H9 (cell line): ENCODE measurements at places on chromosomes 6 and 20. TPM values are rescaled to one million over a fixed set of nuclear protein-coding genes. Genes with fewer than 3 reads are reported as not detected.

- H3K4me3 ChIP-seq: no peak overlapping the region
- no peaks in the 10 kb centered on the region for H3K36me3 ChIP-seq
- peaks cover 24% of the 10 kb centered on the region for H3K4me1 ChIP-seq
- H3K27me3 ChIP-seq: no peaks in the 10 kb centered on the region
- DNase-seq: peak; percentile 72
These were observed 122.2 kb downstream of the FYN start for GRCh38 chr6:111750753-111751673.

- H3K27me3 ChIP-seq: no peaks in the 10 kb centered on the region
- no peak overlapping the region for H3K27ac ChIP-seq
- H3K4me3 ChIP-seq: no peak overlapping the region
- peaks cover 3% of the 10 kb centered on the region; the same call in 1 of the 2 replicates for H3K4me1 ChIP-seq
These were observed 60.1 kb upstream of the PTPRK start for GRCh38 chr6:128580224-128581110.

GRCh38 chr20:16209951-16210361, 363.3 kb downstream of the KIF16B start:
- H3K27me3 ChIP-seq: no peaks in the 10 kb centered on the region
- no peak overlapping the region for H3K4me3 ChIP-seq
- no peak for DNase-seq

DNA sequence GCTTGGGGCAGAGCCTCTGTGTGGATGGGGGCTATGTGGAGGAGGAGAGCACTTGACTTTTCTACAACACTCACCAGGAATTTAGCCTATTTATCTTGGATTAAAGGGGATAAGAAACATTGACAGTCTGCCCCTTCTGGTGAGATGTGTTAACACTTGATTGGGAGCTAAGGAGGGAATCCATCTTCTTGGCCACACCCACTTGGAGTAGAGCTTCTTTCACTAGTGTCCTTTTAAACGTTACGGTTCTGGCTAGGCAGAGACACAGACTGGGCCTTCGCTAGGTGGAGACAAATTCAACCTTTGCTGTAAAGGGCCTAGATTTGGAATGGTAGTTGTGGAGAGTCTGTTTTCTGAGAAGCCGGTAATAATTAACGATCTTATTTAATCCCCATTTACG, 15.5 kb upstream of the TPBG start:
- no peaks in the 10 kb centered on the region; the same call in 1 of the 2 replicates for H3K36me3 ChIP-seq
- no peaks in the 10 kb centered on the region for H3K27me3 ChIP-seq
- no peaks in the 10 kb centered on the region for H3K4me1 ChIP-seq
- H3K4me3 ChIP-seq: no peak overlapping the region
- peak; percentile 65 for DNase-seq
- no peak overlapping the region for H3K27ac ChIP-seq

- H3K4me3 ChIP-seq: no peak overlapping the region
- DNase-seq: no peak
- H3K27ac ChIP-seq: no peak overlapping the region
- peaks cover 16% of the 10 kb centered on the region for H3K4me1 ChIP-seq
These were observed 21.6 kb downstream of the SOBP start for GRCh38 chr6:107511511-107511993.

OPRL1 gene
- 0.90 and 1.0 TPM in 2 replicates for total RNA-seq

ENPP4 gene
- total RNA-seq: 2.9 and 3.2 TPM in 2 replicates

- no peak for DNase-seq
- H3K27me3 ChIP-seq: no peaks in the 10 kb centered on the region
- H3K27ac ChIP-seq: no peak overlapping the region
- H3K4me3 ChIP-seq: no peak overlapping the region
These were observed 37.2 kb downstream of the SCAND1 start for GRCh38 chr20:35917077-35917476.

DNA sequence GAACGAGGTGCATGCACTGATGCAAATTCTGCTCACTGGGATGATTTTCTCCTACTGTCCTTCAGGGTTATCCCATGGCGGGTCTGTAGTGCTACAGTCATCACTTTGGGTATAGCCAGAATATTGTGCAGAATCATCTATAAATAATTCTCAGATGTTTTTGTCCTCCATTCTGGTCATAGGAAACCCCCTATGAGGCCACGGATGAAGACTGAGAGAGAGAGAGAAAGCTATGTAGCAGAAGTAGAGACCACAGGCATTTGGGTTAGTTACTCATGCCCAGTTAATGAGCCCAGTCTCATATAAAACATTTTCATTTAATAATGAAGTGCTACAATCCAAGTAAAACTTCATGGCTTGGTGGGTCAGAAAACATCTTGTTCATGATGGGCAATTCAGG, 145.1 kb upstream of the PLN start:
- H3K27ac ChIP-seq: no peak overlapping the region
- DNase-seq: no peak
- no peak overlapping the region for H3K4me3 ChIP-seq
- no peaks in the 10 kb centered on the region for H3K27me3 ChIP-seq

KIAA1755 gene
- total RNA-seq: 0.17 and 0.18 TPM in 2 replicates

GRCh38 chr6:34544776-34545471, 11.2 kb downstream of the SPDEF start:
- H3K27ac ChIP-seq: no peak overlapping the region
- H3K36me3 ChIP-seq: no peaks in the 10 kb centered on the region
- H3K27me3 ChIP-seq: no peaks in the 10 kb centered on the region
- H3K4me1 ChIP-seq: no peaks in the 10 kb centered on the region
- no peak overlapping the region for H3K4me3 ChIP-seq
- no peak for DNase-seq

DNA sequence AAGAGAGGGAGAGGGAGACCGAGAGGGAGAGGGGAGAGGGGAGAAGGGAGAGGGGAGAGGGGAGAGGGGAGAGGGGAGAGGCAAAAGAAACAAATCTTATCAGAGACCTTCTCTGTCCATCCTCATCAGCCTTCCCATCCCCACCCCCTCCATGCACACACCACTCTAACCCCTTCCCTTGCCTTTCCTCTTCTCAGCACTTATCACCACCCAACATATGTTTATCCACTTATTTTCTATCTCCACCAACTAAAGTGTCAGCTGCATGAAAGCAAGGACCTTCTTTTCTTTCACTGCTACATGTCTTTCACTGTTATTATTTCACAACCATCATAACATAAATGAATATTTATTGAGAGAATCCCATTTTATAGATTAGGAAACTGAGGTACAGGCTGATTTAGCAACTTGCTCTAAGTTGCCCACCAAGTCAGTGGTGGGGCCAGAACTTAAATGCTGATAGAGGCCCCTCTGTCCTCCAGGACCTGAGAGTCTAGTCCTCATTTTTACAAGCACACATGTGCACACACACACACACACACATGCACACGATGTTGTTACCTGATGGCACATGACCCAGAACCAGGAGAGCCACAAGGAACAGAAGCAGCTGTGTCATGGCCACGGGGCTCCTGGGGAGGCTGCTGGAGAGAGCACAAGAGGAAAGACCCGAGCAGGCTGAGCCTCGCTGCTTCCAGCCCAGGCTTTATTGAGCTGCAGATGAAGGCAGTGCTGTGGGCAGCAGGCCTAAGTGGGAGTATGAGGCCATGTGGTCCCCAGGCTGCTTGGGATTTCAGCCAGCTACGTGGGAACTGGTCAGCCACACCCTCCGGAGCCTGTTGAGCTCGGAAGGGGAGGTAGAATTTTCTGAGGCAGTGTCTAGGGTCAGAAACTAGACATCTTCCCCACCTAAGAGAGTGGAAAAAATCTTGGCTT, 2.3 kb downstream of the DEFB124 start:
- H3K4me1 ChIP-seq: no peaks in the 10 kb centered on the region
- H3K27ac ChIP-seq: no peak overlapping the region
- H3K36me3 ChIP-seq: peaks cover 7% of the 10 kb centered on the region
- no peak for DNase-seq
- no peaks in the 10 kb centered on the region for H3K27me3 ChIP-seq
- no peak overlapping the region for H3K4me3 ChIP-seq

LHFPL5 gene
- total RNA-seq: not detected in 2 replicates

DNA sequence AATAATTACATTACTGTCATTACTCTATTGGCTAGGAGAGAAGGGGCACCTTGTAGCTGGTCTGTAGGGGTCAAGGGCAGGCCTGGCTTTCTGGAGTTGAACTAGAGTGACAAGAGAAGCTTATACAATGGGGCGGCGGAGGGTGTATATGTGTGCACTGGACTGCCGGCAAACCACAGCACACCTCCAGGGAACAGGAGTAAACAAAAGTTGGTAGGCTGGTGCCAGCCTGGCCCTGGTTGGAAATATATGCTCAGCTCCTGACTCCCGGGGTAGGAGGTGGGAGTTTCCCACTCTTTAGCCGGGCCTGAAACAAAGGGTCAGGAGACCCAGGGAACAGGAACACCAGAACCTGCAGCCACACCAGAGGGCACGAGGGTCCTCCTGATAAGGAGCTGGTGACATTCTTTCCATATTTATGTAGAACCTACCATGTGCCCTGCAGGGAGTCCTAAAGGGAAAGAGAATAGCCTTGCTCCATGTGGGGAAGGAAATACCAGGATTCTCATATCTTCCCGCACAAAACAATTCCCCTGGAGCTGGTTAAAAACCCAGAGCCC, 5.1 kb downstream of the C6orf132 start:
- no peaks in the 10 kb centered on the region for H3K27me3 ChIP-seq
- H3K4me1 ChIP-seq: peaks cover 21% of the 10 kb centered on the region
- peaks cover 23% of the 10 kb centered on the region for H3K36me3 ChIP-seq
- peak overlapping the region; percentile 91 for H3K27ac ChIP-seq

DNA sequence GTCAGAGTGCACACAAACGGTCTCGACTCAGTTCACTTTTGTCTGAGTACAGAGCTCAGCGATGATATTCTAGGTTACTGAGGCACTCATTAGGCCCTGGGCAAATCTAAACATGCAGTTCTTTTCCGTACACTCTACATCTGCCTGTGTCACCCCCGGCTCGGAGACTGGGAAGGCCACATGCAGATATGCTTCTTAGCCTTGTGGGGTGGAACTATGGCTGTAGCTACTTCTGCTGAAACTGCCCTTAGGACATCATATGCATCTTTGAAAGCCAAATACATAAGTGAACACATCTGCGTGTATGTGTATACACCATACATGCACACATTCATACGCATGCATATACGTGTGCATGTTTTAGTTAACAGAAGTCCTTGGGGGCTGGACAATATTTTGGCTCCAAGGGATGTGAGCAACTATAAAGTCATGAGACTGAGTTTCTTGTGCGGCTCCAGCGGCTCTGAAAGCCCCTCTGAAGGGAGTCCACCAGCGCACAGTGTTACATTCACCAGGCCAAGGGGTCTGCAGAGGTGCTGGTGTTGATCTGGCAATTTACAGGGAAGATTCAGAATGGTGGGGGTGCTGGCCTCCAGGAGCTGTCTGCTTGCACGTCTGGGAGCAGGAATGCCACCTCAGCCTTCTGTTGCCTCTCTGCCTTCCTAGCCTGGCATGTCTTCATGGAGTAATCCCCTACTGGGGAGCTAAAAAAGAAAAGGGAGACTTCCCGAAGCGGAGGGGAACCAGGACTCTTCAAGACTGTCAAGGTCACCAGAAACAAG, 31.6 kb downstream of the PSMG4 start:
- DNase-seq: no peak
- no peaks in the 10 kb centered on the region for H3K27me3 ChIP-seq
- no peak overlapping the region for H3K4me3 ChIP-seq
- peaks cover 19% of the 10 kb centered on the region for H3K36me3 ChIP-seq
- no peaks in the 10 kb centered on the region for H3K4me1 ChIP-seq

MUC22 gene
- not detected in 2 replicates for total RNA-seq

SLC16A10 gene
- total RNA-seq: 9.3 and 11.4 TPM in 2 replicates

CLDN20 gene
- total RNA-seq: not detected in 2 replicates

- H3K4me1 ChIP-seq: no peaks in the 10 kb centered on the region
- H3K4me3 ChIP-seq: peak overlapping the region; percentile 48
- H3K27me3 ChIP-seq: peaks cover 37% of the 10 kb centered on the region
These were observed 139.8 kb downstream of the OR2B2 start for GRCh38 chr6:27772261-27773001.

QKI gene
- 176 TPM in 2 replicates for total RNA-seq

DNA sequence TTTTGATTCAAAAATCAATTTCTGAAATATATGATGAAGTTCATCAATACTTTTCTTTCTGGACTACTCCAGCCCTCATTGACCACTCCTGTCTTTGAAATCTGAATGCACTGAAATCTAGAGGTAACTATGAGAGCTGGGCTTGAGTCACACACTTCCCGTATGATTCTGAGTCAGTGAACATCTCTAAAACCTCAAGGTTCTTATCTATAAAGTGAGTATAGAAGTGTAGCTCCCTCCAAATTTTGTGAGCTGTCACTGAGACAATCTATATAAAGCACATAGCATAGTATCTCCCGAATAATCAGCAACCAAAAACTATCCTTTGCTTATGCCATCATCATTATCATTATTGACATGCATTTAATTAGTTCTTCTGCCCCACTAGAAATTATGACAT, 182.4 kb downstream of the TSHZ2 start:
- H3K27ac ChIP-seq: no peak overlapping the region
- no peaks in the 10 kb centered on the region for H3K4me1 ChIP-seq
- DNase-seq: no peak
- no peak overlapping the region for H3K4me3 ChIP-seq
- H3K27me3 ChIP-seq: no peaks in the 10 kb centered on the region

DNA sequence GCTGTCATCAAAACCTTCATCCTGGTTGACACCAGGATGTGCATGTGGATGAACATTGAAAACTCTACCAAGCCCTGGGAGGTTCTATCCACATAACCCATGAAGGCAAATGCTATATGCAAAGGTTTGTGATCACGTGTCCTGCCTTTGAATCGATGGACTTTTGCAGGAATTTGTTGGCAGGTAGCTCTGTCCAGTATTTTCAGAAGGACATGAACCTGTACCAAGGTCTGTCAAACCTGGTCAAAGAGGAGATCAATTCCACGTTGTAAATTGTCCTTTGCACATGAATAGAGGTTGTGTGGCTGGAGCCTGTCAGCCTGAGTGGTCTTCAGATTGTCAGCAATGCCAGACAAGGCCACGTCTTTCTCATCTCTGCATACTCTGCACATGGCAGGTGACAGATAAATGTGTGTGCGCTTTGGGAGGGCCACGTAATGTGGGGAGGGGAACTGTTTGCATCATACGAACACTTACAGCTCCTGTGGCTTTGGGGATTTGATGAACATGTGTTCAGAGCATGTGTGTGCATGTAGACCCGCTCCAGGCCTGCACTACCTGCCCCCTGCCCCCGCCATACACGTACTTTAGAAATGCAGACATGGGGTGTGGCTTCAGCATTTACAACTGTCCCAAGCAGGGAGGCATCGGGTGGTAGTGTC, 169.1 kb downstream of the ERMARD start:
- no peak overlapping the region for H3K4me3 ChIP-seq
- no peaks in the 10 kb centered on the region for H3K27me3 ChIP-seq
- H3K4me1 ChIP-seq: no peaks in the 10 kb centered on the region
- H3K36me3 ChIP-seq: no peaks in the 10 kb centered on the region
- H3K27ac ChIP-seq: no peak overlapping the region

JPH2 gene
- 0.31 and 0.35 TPM in 2 replicates for total RNA-seq
